ENCODE measurements at places on chromosomes 2 and 18. TPM values are rescaled to one million over a fixed set of nuclear protein-coding genes. Genes with fewer than 3 reads are reported as not detected.
A peak's percentile ranks its signal among the peaks of the same experiment; 100 is the strongest.

MAPRE3 gene
- total RNA-seq: 18.0 TPM

DOK6 gene
- not detected for total RNA-seq

HAAO gene
- total RNA-seq: not detected

SLC16A14 gene
- 0.56 TPM for total RNA-seq

SMAD7 gene
- 12.3 TPM for total RNA-seq

THOC1 gene
- 40.9 TPM for total RNA-seq

DNA sequence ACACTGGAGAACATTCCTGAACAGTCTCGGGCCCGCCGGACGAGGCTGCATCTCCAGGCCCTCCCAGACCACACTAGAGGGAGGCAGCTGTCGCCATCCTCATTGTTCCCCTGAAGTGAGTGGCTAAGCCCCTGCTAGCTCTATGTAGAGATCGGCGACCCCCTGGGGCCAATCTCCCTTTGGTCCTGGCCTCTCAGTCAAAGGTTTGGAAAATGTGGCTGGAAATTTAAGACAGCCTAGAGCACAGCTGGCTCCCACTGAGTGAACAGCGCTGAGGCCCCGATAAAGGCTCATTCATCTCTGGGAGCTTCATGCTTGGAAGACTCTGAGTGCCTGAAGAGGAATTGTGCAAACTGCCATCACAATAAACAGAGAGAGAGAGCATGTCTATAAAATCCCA lies 360.3 kb downstream of the CLIP4 start:
- DNase-seq: no peak
- no peak overlapping the region for H3K27ac ChIP-seq
- no peaks in the 10 kb centered on the region for H3K36me3 ChIP-seq
- H3K27me3 ChIP-seq: no peaks in the 10 kb centered on the region
- no peak overlapping the region for H3K4me3 ChIP-seq

DNA sequence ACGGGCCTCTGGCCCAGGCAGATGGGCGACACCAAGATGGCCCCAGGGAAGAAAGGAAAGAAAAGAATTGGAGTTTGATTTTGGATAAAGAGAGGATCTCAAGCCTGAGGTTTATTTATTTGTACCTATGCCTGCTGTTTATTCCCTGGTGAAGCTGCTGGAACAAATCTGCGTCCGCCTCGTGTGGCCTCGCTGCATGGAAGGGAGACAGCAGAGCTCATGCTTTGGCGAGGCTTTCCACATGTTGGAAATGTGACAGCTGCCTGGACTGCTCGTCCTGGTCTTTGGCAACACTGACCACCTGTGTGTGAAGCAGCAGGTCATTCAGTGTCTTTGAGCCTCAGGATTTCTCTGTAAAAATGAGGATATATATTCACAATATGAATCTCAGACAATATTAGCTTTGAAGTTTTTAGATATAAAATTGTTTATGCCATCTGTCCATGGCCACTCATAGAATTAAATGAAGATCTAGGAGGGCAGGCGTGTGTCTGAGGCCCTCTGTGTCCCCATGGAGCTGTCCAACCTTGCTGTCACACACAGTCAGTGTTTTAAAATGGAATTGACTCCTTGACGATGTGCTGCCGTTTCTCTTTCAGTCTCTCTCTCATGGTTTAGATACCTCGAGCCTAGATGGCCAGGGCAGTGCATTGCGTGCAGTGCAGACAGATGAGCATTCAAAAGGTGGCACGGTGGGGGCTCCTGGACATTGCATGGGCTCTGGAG lies 94.3 kb downstream of the SOCS6 start:
- no peaks in the 10 kb centered on the region for H3K36me3 ChIP-seq
- H3K4me1 ChIP-seq: peaks cover 29% of the 10 kb centered on the region
- H3K27me3 ChIP-seq: no peaks in the 10 kb centered on the region
- peak overlapping the region; percentile 21 for H3K4me3 ChIP-seq

DNA sequence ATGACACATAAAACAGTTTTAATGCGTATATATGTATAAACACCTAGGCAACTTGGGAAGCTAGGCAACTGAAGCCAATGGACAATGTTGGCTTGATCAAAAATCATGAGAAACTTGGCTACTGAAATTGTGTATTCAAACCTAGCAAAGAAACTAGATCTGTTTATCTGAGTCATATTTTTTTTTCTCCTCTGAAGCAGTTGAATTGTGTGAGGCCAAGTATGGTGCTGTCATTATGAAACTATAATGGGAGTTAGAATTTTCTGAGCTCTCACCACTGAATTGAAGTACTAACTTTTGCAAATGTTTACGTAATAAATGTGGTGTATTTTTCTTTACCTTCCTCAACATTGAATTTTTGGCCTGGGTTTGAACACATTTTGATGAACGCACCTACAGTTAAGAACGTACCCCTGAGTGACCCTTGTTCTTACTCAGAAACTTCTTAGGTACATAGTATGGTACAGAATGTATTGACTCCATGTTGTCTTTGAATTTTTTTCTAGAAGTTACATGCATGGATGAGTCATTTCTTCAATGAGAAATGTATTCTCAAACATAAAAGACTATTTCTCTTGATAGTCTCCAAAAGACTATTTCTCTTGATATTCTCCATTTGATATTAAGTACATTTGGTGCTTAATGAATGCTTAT lies 23.8 kb downstream of the CD28 start:
- H3K4me3 ChIP-seq: peak overlapping the region; percentile 13
- H3K27me3 ChIP-seq: no peaks in the 10 kb centered on the region
- H3K36me3 ChIP-seq: no peaks in the 10 kb centered on the region
- DNase-seq: peak; percentile 43

DNA sequence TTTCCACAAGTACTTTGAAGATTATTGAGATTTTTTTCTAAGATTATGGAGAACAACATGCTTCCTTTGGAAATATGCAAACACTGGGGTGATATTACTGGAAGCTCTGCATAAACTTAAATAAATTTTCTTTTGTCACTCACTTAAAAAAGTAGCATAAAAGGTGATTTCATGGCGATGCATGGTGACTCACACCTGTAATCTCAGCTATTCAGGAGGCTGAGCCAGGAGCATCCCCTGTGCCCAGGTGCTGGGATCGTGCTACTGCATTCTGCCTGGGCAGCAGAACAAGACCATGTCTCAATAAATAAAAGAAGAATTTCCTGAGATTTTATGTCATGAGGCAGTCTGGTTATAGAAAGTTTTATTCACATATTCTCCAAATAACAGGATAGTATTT lies 679.1 kb upstream of the CDH2 start:
- no peaks in the 10 kb centered on the region for H3K27me3 ChIP-seq
- peaks cover 7% of the 10 kb centered on the region for H3K4me1 ChIP-seq
- H3K36me3 ChIP-seq: no peaks in the 10 kb centered on the region
- H3K4me3 ChIP-seq: no peak overlapping the region

DNA sequence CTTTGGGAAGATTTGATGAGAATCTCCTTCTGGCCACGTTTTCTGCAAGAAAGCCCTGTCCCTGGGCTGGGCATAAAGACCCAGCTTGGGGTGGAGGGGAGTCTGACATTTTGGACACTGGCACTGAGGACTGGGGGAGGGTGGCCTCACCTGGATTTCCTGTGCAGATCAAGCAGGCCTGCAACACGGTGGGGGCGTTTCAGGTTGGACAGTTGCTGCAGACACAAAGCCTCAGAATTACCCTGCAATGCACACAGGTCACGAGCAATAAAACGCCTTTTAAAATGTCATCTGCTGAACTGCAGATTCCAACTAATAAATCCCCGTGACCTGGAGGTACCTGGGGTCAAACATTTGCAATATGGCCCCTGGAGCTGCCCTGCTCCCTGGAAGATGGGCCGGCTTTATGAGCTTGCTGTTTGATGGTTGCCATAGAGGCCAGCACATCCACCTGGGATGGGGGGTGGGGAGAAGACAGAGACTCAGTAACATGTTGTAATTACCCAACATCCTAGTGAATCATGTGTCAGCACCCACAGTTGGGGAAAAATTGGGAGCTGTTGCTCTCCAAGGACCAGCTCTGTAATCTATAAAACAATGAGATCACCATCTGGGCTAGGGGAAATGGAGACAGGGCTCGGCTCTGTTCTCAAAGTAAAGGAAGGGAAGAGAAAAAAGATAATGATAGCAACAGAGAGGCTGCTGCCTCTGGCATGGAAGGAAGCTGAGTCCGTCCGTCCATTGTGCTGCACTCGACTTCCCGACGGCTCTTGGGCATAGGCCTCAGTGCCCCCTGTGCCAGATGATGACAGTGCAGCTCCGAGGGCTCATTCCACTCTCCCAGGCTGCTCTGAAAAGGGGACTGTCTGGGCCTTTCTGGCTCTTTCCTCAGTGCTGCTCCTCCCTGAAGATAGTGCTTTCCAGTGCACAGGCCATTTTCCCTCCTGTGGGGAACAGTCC lies 340.3 kb downstream of the CYRIA start:
- DNase-seq: no peak
- no peak overlapping the region for H3K27ac ChIP-seq
- no peaks in the 10 kb centered on the region for H3K27me3 ChIP-seq
- H3K36me3 ChIP-seq: no peaks in the 10 kb centered on the region
- no peaks in the 10 kb centered on the region for H3K4me1 ChIP-seq

DNA sequence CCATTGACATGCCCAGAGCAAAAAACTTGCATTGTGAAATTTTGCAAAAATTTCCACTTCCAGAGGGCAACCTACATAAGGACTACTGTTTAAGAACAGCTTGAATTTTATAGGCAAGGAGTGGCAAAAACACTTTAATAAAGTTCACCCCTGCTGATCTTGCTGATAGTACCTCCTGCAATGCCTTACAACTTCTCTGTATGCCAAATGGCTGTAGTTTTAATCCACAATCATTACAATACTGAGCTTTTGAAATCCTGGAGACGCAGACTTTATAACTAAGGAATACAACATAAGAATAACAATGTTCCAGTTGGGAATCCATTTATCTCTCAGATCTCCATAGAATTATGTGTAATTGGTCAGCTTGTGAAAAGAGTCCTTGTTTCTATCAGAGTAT lies 247.5 kb downstream of the KCNJ3 start:
- DNase-seq: no peak
- H3K27ac ChIP-seq: no peak overlapping the region
- peaks cover 22% of the 10 kb centered on the region for H3K27me3 ChIP-seq
- H3K36me3 ChIP-seq: no peaks in the 10 kb centered on the region

GRCh38 chr2:232497348-232497747 lies 9.7 kb upstream of the ECEL1 start:
- peaks cover 5% of the 10 kb centered on the region for H3K4me1 ChIP-seq
- H3K36me3 ChIP-seq: no peaks in the 10 kb centered on the region
- H3K27me3 ChIP-seq: peaks cover 12% of the 10 kb centered on the region
- no peak for DNase-seq
- no peak overlapping the region for H3K4me3 ChIP-seq

DNA sequence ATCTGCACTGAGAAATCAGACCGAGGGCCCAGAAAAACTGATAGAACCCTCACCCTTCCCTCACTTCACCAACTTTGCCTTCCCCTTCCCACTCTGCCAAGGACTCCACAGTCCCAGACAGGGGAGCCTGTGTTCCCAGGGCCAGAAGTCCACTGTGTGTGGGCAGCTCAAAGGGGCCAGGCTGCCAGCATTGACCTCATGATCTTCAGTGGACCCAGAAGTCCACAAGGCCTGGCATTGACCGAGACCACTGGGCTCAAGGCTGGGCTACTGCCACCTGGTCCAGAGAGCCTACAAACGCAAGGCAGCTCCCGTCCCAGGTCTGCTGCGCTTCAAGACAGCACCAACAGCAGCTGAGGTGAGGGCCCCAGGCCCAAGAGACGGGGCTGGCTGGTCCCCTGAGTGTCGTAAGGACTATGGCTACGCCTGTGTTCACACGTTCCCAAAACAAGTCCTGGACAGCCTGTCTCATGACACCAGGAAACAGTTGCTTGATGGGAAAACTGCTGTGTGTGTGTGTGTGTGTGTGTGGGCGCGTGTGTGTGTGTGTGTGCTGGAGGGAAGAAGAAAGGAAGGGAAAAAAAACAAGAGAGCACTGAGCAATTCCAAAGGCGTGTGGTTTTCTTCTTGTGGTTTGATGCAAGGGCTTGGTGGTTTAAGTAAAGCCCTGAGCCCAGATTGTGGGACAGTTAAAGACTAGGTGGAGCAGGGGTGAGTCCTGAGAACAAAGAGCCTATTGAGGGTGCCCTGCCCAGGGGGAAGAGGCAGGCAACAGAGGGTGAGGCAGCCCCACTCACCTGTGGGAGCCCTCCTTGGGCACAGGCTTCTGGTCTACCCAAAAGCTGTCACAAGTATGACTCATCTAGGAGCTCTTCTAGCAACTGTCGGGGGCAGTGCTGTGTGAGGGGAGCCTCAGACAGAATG lies 46.6 kb upstream of the ZBTB7C start:
- H3K4me3 ChIP-seq: no peak overlapping the region
- peak; percentile 49 for DNase-seq
- no peaks in the 10 kb centered on the region for H3K36me3 ChIP-seq
- peak overlapping the region; percentile 50 for H3K27ac ChIP-seq

GRCh38 chr2:189076572-189076971 lies 102.4 kb downstream of the COL3A1 start:
- H3K36me3 ChIP-seq: no peaks in the 10 kb centered on the region
- no peak overlapping the region for H3K27ac ChIP-seq
- DNase-seq: peak; percentile 42
- H3K4me3 ChIP-seq: no peak overlapping the region

DNA sequence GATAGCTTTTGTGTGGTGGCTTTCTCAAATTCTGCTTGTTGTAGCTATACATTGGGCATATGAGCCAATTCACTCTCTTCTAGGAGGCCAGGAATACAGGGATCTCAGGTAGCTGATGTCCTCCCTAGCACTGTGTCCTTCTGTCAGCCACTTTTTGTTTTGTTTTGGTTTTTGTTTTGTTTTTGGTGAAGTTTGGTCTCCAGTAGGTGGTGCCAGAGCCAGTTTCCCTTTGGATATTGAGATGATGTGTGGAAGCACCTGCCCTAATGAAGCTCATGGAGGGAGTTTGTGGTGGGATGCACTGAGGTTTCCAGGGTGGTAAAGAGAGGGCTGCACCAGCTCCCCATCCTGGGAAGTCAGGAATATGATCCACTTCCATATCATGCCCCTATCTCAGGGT lies 100.5 kb upstream of the VWC2L start:
- peak; percentile 32 for DNase-seq
- H3K4me3 ChIP-seq: no peak overlapping the region
- no peak overlapping the region for H3K27ac ChIP-seq
- peaks cover 14% of the 10 kb centered on the region for H3K4me1 ChIP-seq
- H3K27me3 ChIP-seq: no peaks in the 10 kb centered on the region

GRCh38 chr2:233832869-233833311 lies 21.4 kb downstream of the HJURP start:
- no peak overlapping the region for H3K4me3 ChIP-seq
- no peaks in the 10 kb centered on the region for H3K27me3 ChIP-seq
- H3K27ac ChIP-seq: no peak overlapping the region
- peak; percentile 68 for DNase-seq
- no peaks in the 10 kb centered on the region for H3K4me1 ChIP-seq

- no peak overlapping the region for H3K4me3 ChIP-seq
- H3K36me3 ChIP-seq: no peaks in the 10 kb centered on the region
These were observed 96.0 kb downstream of the TNS1 start for GRCh38 chr2:217906798-217907197.

DNA sequence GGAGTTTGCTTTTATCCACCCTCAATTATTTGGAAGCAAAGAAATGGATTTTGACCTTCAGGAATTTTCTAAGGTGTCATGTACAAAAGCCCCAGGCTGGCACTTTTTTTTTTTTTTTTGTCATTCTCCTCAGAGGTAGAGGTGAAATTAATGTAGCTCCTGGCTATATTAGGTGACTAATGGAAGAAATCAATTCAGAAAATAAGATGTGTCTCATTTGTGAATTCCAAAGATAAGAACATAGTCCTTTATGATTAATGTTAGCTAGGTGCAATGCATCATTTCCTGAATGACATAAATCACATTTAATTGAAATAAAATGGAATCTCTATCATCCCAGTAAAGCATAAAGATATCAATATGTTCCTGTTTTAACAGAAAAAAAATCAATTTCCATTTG lies 477.6 kb downstream of the FBXO15 start:
- no peak overlapping the region for H3K4me3 ChIP-seq
- peaks cover 6% of the 10 kb centered on the region for H3K36me3 ChIP-seq
- peak overlapping the region; percentile 46 for H3K27ac ChIP-seq
- no peaks in the 10 kb centered on the region for H3K27me3 ChIP-seq

- H3K4me3 ChIP-seq: no peak overlapping the region
- peaks cover 6% of the 10 kb centered on the region for H3K4me1 ChIP-seq
- H3K36me3 ChIP-seq: no peaks in the 10 kb centered on the region
These were observed 15.3 kb upstream of the CD207 start for GRCh38 chr2:70850925-70851324.
